Cardiac septum (tissue), 1 donor: ENCODE measurements at places on chromosomes 4 and X.

GRCh38 chr4:118351851-118352827 lies 664 bp downstream of the PRSS12 start:
- no peak for DNase-seq

DNA sequence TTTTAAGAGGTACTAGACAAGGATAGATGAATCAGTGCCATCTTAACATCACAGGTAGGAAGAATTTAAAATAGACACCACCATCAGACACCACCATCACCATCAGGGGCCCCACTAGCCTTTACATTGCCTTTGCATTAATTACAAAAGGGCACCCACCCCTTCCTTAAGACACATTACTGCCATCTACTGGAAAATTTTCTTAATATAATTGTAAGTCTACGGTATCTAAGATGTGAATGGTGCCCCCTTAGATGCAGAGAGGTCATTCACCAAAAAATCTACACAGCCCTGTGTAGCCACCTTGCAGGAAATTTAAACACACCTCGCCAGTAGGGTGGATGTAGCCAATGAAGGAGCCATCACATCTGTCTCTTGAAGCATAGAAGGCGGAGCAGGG lies 184.1 kb downstream of the MID1IP1 start:
- DNase-seq, result no peak

- DNase-seq, result no peak
These were observed 31.3 kb upstream of the NXF3 start for GRCh38 chrX:103124284-103124683.

GRCh38 chrX:130106071-130106470 lies 4.2 kb downstream of the ELF4 start:
- no peak for DNase-seq

- no peak for DNase-seq
These were observed 30.9 kb upstream of the RHOH start for GRCh38 chr4:40165916-40166315.

DNA sequence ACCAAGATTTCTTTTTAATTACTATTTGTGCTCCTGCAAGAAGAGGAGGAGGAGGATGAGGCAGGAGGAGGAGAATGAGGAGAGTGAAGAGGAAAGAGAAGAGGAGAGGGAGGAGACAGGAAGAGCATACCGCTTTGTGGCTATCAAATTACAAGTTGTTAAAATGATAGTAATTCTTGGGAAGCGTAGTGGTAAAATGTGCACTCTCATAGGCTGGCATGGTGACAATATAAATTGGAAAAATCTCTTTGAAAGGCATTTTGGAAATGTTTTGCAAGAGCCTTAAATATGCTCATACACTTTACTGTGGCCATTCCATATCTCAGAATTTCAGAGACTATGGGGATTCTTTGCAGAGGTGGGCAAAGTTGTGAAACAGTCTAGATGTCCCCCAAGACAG lies 53.2 kb downstream of the MXRA5 start:
- DNase-seq, result no peak

GRCh38 chr4:56038487-56039162 lies 89.9 kb downstream of the CEP135 start:
- DNase-seq, result no peak

- DNase-seq, result no peak
These were observed 1.9 kb upstream of the AKAP17A start for GRCh38 chrX:1589356-1590130.

DNA sequence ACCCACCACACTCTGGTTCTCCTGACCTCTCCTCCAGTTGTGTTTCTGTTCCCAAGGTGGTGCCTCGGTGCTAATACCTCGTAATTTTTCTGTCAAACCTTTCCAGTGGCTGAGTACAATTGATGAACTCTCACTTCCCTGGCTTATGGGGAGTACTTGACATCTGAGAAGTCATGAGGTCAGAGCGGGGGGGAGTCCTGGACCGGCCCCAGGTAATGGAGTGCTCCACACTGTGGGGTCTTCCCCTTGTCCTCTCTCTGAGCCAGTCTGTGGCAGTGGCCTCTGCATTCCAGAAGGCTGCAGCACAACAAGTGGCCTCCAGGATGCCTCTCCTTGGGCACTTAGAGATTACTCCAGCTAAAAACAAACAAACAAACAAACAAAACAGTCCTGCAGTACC lies 122.5 kb upstream of the TRIM2 start:
- no peak for DNase-seq
